Type B pancreatic cell (in vitro differentiated cells): ENCODE measurements at places on chromosomes 2 and 18.

DNA sequence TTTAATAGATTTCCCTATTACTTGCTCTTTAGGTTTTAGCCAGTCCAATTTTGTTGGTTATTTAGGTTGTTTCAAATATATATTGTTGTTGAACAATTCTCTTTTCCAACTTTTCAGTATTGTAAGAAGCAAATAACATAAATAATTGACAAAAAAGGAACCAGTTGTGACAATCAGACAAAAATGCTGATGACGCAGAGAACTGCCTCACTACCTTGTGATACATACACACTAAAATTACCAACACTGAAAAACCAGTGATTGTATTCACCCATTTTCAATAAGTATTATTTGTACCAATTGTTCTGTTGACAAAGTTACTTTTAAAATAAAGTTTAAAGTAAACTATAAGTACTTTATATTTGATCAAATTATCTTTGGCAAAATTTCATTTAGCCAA is 43.1 kb upstream of the NABP1 start:
- no peak for DNase-seq

GRCh38 chr2:57562495-57562894 is 484.1 kb upstream of the VRK2 start:
- no peak for DNase-seq

GRCh38 chr2:225999692-226000091 is 600.2 kb downstream of the NYAP2 start:
- DNase-seq = no peak

DNA sequence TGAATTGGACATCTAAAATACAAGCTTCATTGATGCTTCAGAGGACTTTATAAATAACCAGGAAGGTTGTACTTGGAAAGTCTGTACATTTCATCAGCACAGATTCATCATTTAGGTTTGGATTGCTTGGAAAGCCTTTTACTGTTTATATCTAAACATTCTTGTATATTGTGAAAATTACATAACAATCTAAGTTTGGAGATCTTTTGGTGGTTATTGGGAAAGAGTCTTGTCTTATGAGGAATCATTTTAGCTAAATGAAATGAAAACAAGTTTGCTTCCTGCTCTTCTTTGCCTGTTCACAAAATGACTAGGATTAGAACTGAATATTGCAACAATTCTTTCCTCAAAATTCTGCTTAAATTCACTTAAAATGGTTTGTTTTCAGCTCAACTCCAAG is 79.3 kb downstream of the ABI2 start:
- no peak for DNase-seq

DNA sequence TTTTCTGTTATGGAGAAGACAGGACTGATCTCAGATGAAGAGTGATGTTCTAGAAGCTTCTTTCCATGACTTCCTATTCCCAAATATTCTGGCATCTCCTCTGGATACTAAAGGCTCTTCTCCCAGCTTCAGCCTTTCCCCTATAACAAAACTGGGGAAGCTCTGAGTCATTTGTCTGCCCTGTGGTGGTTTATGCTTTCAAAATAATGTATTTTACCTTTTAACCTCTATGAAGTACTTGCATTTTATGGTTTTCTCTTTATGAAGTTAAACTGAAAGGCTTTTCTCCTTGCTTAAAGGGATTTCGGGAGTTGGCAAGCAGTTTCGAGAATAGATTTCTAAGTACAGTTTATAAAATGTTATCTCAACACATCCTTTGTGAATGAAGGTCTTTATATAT is 104.4 kb downstream of the TANC1 start:
- no peak for DNase-seq

DNA sequence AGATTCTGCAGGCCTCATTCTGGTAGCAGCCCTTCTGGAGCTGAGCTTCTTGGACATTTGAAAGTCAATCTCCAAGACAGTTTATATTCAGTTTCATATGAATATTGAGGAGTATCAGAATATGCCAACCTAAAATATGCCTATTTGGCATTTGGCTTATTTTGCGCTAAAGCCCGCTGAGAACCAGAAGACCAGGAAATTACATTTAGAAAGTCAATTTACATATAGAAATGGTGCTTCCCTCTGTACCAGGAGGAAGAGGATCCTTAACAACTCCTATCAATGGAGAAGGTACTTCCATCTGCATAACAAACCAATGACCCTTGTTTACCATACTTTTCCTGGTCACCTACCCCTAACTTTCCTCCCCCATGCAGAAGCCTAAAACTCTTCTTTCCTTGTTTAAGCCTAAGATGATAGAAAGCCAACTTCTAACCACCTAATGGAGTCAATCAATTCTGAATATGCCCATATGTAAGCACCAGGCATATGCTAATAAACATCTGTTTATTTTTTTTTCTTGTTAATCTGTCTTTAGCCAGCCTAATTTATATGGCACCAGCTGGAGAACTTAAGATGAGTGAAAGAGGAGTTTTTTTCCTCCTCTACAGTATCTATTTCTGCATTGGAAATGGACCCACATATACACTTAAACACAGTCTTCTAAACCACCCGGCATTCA is 57.0 kb upstream of the DYNC1I2 start:
- no peak for DNase-seq

GRCh38 chr2:172461591-172462372 is 34.4 kb downstream of the ITGA6 start:
- no peak for DNase-seq

DNA sequence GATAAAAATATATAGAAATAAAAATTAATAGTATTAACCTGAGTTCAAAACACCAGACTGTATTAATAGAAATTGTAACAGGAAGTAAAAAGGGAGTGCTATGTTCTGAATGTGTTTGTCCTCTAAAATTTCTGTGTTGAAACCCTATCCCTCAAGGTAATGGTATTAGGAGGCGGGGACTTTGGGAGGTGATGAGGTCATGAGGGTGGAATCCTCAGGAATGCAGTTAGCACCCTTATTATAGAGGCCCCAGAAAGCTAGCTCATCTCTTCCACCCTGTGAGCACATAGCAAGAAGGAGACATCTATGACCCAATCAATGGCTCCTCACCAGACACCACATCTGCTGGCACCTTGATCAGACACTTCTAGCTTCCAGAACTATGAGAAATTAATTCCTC is 124.5 kb downstream of the CMPK2 start:
- no peak for DNase-seq

DNA sequence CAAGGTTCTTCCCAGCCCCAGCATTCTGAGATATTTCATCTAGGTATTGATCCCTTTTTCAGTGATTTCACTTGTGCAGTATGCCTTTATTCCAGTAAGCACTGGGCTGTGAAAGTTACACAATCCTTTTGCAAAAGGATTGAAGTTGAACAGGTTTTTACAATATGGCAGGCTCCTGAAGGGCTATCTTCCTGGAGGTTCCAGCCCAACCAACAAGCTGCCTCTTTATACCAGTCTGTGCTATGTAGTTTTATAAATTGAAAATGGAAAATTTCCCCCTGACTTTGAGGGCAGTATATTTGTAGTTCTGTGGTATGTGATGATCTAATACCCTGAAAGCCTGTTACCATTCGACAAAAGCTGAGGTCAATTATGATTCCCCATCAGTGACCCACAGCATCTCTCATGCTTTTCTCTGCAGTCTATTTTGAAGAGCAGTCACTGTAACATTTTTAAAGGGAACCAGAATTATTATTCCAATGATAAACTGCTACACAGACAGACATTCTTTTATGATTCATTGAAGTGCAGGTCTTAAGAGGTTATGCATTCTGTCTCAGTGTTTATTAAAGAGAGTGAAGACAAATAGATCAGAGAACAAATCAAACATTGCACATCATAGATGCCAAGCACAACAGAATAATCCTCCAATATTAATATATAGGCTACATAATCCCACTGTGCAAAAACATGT is 35.2 kb upstream of the STPG4 start:
- no peak for DNase-seq

DNA sequence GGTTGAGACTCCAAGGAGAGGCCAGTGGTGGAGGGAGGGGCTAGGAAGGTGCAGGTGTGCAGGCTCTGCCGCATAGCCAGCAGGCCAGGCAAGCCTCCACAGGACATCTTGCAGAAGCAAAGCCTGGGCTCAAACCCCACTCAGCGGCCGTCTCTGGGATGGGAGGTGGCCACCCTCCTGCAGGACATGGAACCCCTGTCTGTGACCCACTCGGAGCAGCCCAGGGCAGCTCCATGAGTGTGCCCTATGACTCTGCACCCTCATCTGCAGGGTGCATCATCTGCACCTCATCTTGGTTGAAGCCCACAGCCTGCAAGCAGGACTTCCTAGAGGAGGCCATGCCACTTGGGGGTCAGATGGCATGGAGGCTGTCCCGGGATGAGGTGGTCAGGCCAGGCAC is 46.3 kb downstream of the GPC1 start:
- DNase-seq = no peak

- no peak for DNase-seq
Measured at GRCh38 chr18:11657152-11657551, 31.9 kb upstream of the GNAL start.

DNA sequence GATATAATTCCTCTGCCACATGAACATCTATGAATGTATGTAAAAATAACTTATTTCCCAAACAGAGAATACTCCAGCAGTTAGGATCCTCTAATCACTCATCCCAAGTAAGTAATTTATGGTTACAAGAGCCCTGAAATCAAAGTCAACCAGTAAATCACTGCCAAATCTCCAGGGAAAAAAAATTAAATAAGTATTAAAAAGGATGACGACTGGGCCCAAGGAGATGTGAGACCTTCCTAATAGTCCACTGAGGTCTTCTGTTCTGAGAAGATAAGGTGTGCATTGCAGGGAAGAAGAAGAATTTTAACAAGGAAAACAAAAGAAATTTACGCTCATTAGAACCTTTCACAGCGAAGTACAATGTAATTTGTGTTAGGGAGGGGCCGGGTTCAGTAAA is 28.0 kb upstream of the WDR75 start:
- no peak for DNase-seq

DNA sequence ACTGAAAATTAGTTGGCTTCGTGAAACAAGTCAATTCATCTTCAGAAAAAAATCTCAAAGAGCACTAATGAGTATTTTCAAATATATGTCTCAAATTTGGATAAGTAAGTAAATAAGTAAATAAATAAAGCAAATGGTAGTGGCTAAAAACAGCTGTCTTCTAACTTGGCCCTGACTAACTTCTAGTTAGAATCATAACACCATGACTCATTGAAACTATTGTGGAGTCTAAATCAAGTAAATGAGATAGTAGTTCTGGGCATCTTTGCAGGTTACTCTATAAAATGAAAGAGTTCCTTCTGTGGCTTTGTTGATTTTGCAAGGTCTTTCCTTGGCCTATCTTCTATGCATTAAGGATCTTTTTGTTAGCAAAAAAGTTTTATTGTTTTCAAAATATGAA is 110.7 kb downstream of the SLC8A1 start:
- no peak for DNase-seq

DNA sequence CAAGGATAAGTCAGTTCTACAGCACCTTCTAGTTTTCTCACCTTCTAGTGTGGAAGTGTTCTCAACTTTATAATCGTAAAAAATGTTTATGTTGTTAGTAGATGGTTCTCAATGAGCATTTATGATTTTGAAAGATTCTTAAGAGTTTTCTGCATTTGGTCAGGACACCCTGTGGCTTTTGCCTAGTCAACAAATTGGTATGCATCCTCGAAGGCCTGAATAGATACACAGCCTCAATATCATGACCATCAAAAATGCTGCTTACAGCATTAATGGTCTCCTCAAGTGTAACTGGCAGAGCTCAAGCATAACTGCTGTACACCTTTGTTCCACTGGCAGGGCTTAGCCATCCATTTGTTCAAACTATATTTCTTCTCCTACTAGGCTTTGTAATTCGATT is 96.7 kb downstream of the CRACDL start:
- DNase-seq = no peak

DNA sequence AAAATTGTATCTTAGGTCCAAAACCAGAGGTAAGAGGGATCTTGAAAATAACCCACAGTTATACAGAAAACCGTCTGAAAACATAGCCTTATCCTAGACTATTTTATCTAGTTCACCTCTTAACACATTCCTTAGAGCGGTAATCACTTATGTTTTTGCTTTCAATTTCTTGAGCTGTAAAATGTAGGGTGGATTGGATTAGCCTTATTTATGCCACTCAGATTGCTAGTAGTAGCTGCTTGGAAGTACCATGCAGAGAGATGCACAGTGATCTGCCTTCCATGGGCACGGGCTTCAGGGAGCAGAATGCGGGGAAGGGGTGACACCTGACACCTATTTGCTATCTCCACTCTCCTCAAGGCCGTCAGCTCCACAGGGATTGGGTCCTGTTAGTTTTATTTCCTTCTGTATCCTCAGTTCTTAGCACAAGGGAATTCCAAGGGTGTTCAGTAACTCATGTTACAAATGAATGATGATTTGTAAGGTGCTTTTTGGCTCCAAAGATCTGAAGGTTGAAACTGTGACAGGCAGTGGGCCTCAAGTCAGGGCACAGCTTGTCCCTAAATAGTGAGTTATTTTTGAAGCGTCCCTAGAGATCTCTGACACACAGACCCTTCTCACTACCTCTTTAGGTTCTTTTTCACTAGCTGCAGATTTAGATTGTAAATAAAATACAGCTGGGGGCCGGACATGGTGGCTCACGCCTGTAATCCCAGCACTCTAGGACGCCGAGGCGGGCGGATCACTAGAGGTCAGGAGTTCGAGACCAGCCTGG is 64.0 kb upstream of the PMAIP1 start:
- DNase-seq = no peak

- DNase-seq = no peak
Measured at GRCh38 chr2:237062585-237062984, 23.1 kb upstream of the COPS8 start.

DNA sequence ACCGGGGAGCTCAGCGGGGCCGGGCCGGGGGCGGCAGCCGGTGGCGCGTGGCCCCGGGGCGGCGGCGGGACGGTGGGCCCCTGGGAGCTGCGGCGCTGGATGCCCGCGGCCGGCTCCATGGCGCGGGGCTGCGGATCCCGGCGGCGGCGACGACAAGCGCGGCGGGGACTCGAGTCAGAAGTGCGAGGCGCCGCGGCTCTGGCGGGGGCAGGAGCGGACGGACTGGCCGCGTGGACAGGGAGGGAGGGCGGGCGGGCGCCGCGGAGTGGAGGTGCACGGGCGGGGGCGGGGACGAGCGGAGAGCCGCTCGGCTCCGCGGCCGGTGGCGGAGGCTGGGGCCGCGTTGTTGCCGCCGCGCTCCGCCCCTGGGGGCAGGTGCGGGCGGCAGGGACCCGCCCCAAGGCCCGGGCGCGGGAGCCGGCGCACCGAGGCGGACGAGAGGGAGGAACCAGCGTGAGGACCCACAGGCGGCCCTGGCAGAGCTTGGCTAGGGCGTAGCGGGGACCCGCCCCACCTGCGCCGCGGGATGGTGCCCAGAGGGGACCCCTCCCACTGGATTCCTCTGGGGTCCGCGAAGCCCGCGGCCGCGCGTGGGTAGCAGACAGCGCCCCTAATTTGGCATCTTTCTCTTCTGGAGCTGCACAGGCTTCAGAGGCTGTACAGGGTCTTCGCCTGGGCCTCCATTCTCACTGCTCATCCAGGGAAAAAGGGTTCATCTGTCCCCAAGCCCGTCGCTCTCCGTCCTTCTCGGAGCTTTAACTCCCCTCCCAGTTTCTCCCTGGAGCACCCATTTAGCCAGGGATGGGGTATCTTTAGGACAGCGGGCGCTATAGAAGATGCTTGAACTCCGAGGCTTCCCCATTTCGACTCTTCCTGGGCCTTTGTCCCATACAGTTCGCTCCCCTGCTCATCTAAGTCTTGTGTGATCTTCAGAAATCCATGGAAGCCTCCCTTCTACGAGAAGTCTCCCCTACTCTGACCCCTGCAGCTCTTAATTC is at the start of gene TMEM163:
TSS of gene TMEM163 (minus strand) at position 184 of the 998 bp plus-strand sequence.
- no peak for DNase-seq
